ENCODE measurements at places on chromosomes 12 and 14.
A peak's percentile ranks its signal among the peaks of the same experiment; 100 is the strongest.

DNA sequence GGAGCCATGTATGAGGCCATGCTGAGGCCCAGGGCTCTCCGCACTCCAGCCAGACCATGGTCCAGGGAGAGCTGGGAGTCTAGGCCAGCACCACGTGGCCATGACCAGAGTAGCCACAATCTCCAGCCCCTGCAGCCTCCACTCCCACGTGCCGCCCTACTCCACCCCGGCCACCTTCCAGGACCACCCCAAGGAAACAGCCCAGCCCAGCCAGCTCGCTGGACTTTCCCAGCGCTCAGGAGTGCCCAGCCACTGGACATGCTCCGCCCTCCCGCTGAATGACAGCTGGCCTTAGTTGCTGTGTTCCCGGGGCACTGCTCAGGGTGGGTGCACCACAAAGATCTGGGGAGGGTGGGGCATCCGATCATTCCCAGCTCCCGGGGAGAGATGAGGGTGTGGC is 2.1 kb upstream of the C14orf180 start:
- no peak for DNase-seq

GRCh38 chr12:81699551-81699950 is 59.6 kb downstream of the PPFIA2 start:
- DNase-seq, result no peak

- peak; percentile 16 for DNase-seq
Measured at GRCh38 chr12:124993626-124994436, at the start of gene BRI3BP. Gene BRI3BP (plus strand): TSS chr12:124993645. CDS start chr12:124993791, 146 bp downstream.

- DNase-seq, result no peak
Measured at GRCh38 chr14:88013750-88014349, 8.9 kb downstream of the GPR65 start.

GRCh38 chr12:50013361-50014147 is 11.7 kb downstream of the RACGAP1 start:
- no peak for DNase-seq

- no peak for DNase-seq
Measured at GRCh38 chr12:73372856-73373255, 1100.7 kb downstream of the TRHDE start.
